WERI-Rb-1 (cell line): ENCODE measurements at places on chromosomes 12 and 14.

GRCh38 chr12:117583677-117584225 lies 222.3 kb upstream of the NOS1 start:
- DNase-seq, result no peak

DNA sequence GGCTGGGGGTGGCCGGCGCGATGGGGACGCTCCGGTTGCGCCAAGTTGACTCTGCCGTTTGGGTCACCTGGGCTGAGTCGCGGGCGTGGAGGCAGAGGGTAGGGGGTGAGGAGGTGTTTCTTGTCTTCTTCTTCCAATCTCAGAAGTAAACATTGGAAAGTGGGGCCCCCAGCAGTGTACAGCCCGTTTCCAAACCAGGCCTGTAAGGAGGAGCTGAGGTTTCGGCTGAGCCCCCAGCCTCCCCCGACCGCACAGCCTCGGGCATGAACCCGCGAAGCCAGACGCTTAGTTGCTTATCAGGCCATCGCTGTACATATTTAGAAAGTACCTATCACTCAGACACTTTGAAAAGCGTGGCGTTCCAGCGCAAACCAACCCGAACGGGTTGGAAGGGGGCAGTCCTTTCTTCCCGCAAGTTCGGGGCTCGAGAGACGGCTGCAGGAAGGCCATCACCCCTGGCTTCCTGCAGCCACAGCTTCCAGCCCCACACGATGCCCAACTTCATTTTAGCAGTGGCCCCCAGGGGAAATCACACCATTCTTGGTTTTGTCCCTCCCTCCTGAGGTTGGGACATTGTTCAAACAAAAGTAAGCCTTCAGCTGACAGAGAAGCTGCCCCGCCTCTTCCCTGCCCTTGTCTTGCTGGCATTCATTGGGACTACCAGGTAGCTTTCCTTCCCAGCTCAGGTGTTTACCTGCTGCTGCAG lies 164.1 kb downstream of the ZFP36L1 start:
- DNase-seq, result no peak

GRCh38 chr12:67276421-67276820 lies 7.3 kb downstream of the CAND1 start:
- DNase-seq, result no peak

DNA sequence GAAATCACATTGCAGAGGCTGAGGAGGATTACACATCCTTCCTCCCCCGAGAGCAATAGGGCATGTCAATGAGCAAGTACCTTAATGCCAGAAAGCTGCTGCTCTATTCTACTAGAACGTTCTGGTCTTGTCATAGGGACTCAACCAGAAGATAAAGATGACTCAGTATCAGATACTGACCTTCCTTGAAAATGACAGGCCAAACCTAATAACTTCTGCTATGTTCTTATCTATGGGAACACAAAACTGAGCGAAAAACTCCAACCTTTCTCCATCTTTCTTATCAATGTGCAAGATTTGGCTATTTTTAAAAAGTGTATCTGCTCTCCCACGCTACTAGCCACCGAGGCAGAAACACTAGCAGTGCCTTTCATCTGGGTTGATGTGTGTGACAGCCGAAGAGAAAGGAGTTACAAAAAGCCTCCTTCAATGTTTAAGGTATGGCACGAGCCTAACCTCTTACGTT lies 5.5 kb downstream of the CCDC92 start:
- no peak for DNase-seq

- no peak for DNase-seq
These were observed 660 bp upstream of the HCFC2 start for GRCh38 chr12:104063712-104064030.

DNA sequence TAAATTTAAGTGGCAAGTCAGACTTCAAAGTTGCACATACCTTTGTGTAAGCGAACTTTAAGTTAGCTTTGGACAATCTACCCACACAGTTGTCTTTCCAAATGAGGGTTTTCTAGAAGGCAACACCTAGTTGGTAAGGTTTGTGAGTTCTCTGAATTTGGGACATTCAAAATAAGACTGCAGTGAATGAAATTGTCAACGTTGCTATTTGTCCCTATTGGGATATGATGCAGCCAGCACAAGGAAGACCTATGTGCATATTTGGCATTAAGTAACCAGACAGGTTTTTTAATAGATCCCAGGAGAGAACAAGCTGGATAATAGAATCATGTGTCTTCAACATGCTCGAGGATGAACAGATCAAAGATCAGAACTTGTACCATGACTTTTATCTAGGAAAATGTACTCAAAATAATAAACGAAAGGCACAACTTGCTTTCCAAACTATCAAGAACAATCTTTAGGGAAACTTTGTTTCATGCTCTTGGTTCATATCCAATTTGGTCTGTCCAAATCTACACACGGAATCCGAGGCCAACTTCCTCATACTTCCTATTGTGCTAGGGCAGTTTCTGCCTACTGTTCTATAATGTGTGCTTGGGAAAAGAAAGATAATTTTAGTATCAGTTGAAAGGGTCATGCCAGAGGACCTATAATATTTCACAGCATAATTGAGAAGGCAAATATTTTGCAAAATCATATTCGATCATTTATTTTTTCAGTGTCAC lies 284.2 kb upstream of the SOX5 start:
- no peak for DNase-seq

GRCh38 chr12:50297996-50298395 lies 14.7 kb upstream of the LIMA1 start:
- peak; percentile 59 for DNase-seq

- no peak for DNase-seq
These were observed 89.7 kb upstream of the BCL11B start for GRCh38 chr14:99361596-99362215.

- DNase-seq, result no peak
These were observed 86.5 kb downstream of the DHRS2 start for GRCh38 chr14:23722675-23723074.

- DNase-seq, result no peak
These were observed 132.3 kb downstream of the CHST11 start for GRCh38 chr12:104588921-104589590.

GRCh38 chr14:102088012-102088792 lies 1.4 kb upstream of the HSP90AA1 start:
- no peak for DNase-seq

DNA sequence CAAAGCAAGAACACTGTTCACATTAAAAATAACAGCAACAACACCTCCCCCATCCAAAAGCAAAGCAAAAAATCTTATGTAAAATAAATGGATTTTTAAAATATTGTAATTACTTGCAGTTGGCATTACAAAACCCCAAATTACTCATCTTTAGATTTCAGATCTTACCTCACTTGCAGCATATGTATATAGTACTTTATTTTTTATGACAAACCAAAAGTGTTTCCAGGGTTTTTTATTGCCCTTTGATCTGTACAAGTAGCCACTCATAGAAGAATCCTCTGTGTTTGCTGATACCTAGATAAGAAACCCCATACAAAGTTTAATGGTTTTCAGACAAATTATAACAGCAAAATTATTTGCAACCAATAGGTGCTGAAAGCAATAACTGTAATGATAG lies 12.2 kb upstream of the NR2C1 start:
- no peak for DNase-seq

GRCh38 chr12:52190860-52191729 lies 719 bp downstream of the KRT80 start:
- DNase-seq, result no peak

- DNase-seq, result no peak
These were observed 144.6 kb downstream of the GCH1 start for GRCh38 chr14:54758041-54758440.

- DNase-seq, result no peak
These were observed 42.6 kb downstream of the GALNT8 start for GRCh38 chr12:4762773-4763172.

DNA sequence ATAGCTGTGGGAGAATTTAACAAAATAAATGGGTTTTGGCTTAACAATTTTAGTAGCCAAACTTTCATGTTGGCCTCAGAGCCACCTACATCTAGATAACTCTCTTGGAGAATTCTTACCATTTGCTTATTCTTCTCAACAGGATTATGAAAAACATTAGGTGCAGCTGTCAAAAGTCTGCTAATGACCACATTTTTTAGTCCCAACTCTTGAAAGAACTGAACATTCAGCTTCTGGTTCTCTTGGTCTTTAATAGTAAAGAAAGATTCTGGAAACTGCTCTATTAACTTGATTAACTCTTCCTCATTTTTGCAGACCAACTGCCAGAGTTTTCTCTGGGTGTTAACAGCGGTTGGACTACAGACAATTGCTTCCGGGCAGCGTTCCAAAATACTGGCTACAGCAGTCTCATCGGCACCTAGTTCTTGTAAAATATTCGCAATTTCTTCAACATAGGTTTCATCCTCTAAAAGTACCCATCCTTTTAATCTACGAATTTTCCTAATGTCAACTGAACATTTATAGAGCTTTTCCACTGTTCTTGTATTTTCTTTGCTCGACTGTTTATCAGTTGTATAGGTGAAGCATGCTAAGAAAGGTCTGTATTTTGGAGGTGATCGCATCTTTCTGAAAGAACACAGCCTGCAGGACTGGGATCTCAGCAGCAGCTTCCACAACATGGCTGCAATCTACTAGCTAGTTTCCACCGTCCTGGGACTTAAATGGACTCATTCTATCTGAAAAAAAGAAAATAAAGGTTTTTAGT lies 8.7 kb downstream of the MTERF2 start:
- DNase-seq, result no peak

- no peak for DNase-seq
These were observed 266.3 kb upstream of the PRKD1 start for GRCh38 chr14:30193845-30194501.

GRCh38 chr12:68267892-68268396 lies 14.5 kb upstream of the IL22 start:
- DNase-seq, result no peak

DNA sequence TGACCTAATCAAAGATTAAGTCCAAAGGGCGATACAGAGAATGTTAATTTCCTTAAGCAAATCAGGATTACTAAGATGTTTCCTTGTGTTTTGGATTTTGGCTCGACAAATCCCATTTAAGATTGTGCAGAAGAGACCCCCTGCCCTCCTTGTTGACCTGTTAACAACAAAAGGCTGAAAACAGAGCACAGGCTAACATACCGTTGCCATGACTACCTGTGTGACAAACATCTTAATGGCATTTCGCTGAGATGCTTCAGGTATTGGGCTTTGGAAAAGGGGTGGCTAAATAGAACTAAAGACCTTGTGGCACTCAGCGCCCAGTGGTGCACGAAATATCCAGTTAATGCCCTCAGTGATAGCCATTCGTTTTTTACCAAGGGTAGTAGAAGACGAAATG lies 1532.3 kb upstream of the TMEM132C start:
- no peak for DNase-seq

DNA sequence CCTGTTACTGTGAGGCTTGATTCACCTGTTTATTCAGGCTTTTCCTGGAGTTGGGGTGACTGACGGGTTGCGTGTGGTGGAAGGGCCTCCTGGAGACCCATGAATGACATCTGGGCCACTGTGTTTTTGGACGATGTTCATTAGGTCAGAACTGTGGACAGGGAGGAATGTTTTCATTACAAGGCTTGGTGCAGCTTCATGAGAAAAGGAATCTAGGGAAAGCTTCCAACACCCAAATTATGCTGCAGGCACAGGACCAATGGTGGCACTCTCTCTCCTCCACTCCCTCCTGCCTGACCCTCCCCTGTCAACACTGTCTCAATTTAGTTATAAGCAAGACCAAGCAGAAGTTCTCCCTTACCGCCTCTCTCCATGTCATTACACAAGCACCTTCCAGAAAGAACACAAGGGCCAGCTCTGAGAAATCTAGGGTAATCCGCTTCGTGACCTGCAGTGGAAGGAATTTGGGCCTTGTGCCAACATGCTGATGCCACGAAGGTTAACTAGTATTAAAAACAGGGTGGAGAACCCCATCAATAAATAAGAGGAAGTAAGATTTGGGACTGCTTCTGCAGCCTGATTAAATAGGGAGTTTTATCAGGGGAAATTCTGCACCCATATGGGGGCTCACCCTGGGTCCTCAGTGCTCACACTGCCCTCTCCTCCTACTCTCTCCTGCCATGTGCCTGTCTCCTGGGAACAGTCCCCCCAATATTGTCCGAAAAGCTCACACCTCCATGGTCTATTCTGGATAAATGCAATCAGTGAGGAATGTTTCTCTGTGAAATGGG lies 200.3 kb downstream of the KTN1 start:
- no peak for DNase-seq

- no peak for DNase-seq
These were observed 527 bp upstream of the ATP23 start for GRCh38 chr12:57940915-57941164.

DNA sequence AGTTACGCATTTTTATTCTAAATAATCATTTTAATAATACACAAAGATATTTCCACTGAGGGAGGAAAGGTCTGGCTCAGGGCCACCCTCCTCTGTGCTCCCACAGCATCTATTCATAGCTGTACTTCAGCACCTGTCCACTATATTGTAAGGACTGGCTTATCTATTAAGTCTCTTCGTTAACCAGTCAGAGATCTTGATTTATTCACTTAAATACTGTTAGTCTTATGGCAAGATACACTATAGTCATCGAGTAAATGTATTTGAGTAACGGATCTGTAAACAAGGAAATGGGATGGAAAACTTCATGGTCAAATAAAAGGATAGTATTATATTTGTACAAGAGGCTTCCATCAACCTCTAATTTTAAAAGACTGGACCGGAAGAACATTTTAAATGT lies 54.6 kb downstream of the SPTLC2 start:
- no peak for DNase-seq

- DNase-seq, result peak; percentile 15
These were observed 274.7 kb downstream of the DAD1 start for GRCh38 chr14:22314183-22314820.

DNA sequence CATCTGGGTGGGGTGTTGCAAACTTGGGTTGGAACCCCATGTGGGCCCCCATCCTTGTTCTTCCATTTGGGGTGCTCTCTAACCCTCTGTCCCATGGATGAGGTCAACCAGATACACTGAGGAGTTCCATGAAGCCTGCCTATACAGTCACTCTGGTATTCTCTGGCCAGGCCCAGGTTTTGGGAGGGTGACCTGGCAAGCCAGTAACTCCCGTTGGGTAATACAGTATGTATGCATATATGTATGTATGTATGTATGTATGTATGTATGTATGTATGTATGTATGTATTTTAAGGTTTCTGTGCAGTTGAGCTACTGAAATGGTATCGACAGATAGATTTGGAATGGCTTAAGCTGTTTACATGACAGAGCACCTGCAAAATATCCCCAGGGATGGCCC lies 12.8 kb upstream of the HELB start:
- no peak for DNase-seq

- no peak for DNase-seq
These were observed 32.9 kb downstream of the LGR5 start for GRCh38 chr12:71472441-71472911.

GRCh38 chr12:113067987-113068935 lies 11.7 kb downstream of the DTX1 start:
- DNase-seq, result no peak
